ENCODE measurements at places on chromosomes 11 and 22. TPM values are rescaled to one million over a fixed set of nuclear protein-coding genes. Genes with fewer than 3 reads are reported as not detected.

Gene LRRN4CL
- polyA plus RNA-seq = 23.1 TPM

Gene C11orf42
- not detected for polyA plus RNA-seq

Gene TSPAN18
- polyA plus RNA-seq = 11.6 TPM

Gene SLC25A18
- polyA plus RNA-seq = 1.3 TPM

Gene ACR
- 0.33 TPM for polyA plus RNA-seq

Gene MIOX
- not detected for polyA plus RNA-seq

Gene KCNJ1
- polyA plus RNA-seq = not detected

Gene SUSD2
- polyA plus RNA-seq = 2.9 TPM

Gene KRTAP5-6
- polyA plus RNA-seq = not detected

Gene P2RY6
- polyA plus RNA-seq = 0.79 TPM

Gene LMO2
- 48.2 TPM for polyA plus RNA-seq

Gene GRM5
- 0.03 TPM for polyA plus RNA-seq

GRCh38 chr22:44622147-44622427, 79.9 kb upstream of the PRR5 start:
- no peak for DNase-seq

GRCh38 chr22:43158778-43159483, 7.6 kb downstream of the TSPO start:
- no peak for DNase-seq

DNA sequence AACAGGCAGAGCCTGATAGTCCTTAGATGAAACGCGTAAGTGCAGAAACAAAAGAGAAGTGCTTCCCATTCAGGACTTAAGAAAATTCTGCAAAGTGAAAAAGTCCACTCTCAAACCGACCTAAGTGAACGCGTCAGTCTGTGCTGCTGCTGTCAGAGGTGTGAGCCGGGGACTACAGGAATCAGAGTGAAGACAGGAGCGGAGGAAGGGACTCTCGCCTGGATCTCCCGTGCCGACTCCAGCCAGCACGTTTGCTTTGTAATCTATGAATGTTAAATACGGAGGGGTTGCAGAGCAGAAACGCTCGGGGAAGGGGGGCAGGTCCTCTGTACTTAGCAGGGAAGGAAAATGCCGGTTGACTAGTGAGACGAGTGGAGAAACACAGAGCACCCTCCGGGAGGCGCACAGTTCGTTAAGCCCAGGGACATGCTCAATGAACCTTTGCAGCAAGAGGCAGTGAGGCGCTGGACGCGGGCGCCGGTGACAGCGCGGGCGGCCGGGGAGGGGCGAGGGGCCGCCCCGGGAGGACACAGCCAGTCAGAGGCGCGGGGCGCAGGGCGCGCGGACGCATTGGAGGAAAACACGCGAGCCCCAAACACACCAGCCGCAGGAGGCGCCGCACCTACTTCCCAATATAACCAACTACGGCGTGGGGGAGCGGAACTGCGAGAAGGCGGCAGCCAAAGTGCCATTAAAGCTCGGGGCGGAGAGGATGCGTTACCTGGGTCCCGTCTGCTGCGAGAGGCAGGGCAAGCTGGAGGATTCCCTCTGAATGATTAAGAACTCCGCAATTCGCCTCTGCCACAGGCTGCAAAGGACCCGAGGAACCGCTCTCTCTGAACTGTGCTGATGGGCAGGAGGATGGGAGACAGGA, at the start of gene CNTN5:
Gene CNTN5 (plus strand): TSS at position 598 of the 874 bp plus-strand sequence.
- peak; percentile 21 for DNase-seq

DNA sequence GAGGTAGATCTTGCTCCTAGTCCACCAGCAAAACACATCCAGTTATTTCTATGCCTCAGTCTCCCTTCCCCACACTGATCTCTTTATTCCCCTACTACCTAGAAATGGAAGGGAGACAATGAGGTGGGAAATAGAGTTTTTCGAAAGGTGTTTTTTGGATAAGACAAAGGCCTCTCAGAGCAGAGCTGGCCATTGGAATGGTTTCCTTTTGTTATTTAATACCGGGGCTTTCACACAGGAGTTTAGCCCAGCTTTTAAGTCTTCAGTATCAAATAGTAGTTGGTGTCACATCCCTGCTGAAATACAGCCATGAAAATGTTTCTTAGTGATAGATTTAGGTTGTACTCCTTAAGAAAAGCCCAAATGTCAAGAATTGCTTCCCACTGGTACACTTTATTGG, 65.4 kb upstream of the B3GAT1 start:
- no peak for DNase-seq

DNA sequence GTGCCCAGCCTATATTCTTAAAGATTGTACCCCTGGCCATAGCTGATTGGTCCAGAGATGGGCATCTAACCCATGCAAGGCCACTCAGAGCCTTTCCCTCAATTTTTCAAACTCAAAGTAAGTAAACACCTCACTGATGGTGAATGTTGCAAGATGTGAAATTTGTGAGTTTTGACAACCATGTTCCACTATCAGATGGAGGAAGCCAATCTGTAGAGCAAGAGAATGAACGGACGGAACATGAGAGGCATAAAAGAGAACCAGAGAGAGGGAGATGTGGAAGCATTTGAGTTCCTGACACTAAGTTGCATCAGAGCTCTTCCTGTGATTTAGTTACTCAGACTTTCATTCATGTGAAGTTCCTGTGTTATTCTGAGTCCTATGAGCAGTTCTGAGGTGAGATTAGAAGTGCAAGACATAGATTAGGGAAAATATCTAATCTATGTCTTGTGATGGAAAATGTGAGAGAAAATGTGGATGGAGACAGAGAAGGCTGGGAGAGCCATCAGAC, 73.3 kb downstream of the PRSS23 start:
- DNase-seq = no peak

- DNase-seq = peak; percentile 44
These were observed 2.9 kb upstream of the WDR74 start for GRCh38 chr11:62842171-62842741.

DNA sequence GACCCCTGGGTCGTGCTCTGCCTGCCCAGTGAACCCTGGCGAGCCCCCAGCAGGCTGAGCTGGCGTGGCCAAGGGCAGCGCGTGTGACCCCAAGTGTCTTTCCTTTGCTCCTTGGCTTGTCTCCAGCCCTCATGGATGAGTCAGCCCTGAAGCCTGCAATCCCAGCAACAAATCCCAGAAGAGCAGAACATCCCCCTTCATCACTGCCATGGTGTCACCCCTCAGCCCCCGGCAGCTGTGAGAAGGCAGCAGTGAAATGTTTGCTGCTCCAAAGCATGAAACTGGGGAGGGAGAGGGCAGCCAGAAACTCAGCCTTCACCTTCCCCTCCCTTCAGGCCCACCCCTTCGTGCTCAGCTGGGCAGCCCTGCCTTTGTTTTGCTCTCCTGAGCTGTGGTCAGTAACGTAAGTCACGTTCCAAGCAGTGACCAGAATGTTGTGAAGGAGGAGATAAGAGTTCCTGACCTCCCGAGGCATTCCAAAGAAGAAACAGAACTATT, 29.8 kb downstream of the ADAMTS15 start:
- DNase-seq = peak; percentile 89

DNA sequence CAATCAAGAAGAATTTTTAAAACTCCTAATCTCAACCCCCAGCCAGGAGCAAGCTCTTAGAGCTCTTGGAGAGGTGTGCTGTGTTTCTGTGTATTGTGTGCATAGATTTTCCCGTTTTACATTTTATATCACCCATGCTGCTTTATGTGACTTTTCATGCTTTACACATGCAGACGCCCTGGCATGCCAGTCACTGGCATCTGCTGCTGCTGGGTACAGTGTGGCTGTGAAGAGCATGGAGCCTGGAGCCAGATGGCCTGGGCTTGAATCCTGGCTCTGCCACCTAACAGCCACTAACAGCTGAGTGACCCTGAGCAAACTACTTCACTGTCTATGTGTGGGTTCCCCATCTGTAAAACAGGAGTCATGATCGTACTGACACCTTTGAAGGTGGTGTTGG, 23.1 kb downstream of the POLR3H start:
- DNase-seq = no peak

GRCh38 chr11:57638811-57639320, 10.8 kb downstream of the YPEL4 start:
- no peak for DNase-seq

- no peak for DNase-seq
These were observed at the start of gene LUZP2 for GRCh38 chr11:24496736-24497725. Gene LUZP2, plus strand, starts transcription at chr11:24497053.

- no peak for DNase-seq
These were observed 3.1 kb downstream of the OR56A1 start for GRCh38 chr11:6027501-6027900.

- DNase-seq = no peak
These were observed 10.5 kb downstream of the TSKU start for GRCh38 chr11:76793391-76794291.

- DNase-seq = peak; percentile 68
These were observed 8.6 kb upstream of the CD82 start for GRCh38 chr11:44556735-44557409.

DNA sequence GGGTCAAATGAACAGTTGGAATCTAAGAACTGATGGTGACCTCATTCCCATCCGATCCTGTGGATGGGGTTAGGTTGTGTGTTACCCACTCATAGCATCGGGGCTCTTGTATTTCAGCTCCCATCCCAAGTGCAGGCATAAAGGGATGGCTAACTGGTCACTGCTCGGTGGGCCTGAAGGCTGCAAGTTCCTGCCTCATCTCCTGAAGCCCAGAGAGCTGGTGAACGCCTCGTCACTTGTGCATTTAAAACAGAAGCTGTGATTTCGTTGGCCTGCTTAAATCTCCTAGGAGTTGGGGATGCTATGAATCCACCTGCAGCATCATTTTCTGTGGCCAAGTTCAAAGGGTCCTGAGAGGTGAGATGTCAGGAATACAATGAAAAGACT, 477.0 kb downstream of the TBC1D22A start:
- no peak for DNase-seq

DNA sequence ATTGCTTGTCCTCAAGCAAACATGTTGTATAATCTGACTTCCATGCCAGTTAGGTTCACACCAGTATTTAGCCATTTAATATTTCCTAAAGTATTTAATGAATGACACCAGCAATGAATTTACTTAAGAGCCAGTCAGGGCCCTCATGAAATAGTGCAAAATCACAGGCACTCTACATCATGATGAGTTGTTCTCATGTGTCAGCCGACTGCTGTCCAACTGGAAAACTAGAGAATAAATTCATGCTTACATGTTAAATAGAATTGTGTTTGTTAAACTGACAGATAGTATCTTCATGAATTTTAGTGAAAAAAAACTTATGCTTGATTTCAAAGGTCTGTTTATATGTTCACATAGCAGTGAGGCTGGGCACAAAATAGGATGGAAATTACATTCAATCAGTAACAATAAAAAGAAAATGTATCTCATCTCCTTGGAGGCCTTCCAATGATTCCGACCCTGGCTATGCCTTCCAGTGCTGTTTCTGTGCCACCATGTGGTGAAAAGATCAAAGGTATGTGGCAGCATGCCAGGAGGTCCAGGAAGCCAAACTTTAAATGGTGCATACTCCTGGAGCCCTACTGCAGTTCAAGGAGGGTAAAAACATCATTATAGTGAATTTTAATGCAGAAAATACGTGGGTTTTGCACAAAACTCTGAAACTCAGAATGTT, 45.2 kb downstream of the CTSC start:
- DNase-seq = peak; percentile 34

GRCh38 chr22:43262990-43263644, 76.2 kb upstream of the TTLL12 start:
- DNase-seq = no peak

DNA sequence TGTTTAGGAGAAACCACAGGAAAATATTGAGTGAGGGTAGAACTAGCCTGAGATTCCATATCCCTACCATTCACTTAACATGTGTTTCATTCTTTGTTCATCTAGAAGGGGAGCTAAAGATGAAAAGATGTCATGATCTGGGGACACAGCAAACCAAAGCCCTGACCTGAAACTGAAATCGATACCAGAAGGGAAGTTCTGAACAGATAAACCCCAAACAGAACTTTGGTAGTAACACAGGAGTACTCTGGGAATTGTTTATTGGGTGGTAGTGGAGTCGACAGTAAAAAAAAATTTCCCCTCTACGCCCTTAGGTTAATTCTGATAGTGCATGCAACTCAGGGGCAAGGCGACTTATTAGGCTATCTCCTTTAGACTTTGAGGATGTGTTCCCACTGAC, 27.2 kb downstream of the OR2AT4 start:
- no peak for DNase-seq

- DNase-seq = no peak
These were observed 15.9 kb downstream of the MED15 start for GRCh38 chr22:20523086-20523983.

DNA sequence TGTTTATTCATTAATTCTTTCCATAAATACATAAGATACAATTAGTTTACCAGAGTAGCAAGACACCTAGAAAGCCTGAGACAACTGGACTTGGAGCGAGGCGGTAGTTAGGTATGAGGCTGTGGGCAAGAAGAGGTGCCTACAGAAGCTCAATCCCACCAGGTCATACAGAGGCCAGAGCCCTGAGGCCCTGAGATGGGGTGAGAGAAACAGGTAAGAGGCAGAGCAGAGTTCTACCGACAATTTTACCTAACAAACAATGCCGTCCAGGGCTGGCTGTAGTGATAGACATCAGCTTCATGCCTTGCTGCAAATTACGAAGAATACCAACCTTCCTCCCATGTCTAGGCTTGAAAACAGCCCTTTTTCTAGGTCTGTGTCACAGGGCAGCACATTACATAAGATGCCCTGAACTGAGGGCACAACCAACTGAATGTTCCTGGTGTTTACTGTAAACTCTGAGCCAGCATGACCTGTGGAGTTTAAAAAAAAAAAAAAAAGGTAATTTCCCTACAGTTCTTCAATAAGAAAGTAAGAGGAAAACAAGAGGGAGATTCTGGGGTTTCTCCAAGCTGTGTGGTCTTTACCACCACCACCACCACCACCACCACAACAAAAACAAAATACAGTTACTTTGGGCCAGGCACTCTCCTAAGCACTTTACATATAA, 105.8 kb downstream of the GAB2 start:
- DNase-seq = no peak

- no peak for DNase-seq
These were observed 782 bp downstream of the TMEM109 start for GRCh38 chr11:60914633-60915247.

GRCh38 chr11:116687458-116688201, 85.2 kb downstream of the BUD13 start:
- DNase-seq = no peak

DNA sequence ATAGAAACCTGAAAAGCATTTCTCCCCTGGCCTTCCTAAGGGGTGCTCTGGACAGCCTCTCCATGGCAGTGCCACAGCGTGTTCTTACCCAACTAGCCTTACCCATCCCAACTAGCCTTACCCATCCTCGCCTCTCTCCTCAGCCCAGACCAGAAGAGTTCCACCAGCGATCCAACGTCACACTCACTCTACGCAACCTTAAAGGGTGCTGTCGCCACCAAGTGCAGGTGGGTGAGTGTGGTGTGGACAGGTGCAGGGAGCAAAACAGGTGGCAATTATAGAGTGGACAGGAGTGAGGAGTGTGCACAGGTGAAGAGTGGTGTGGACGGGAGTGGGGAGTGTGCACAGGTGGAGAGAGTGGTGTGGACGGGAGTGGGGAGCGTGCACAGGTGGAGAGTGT, 17.8 kb downstream of the TMEM121B start:
- DNase-seq = no peak

All from ovary (tissue), 10 donors.